ENCODE measurements at places on chromosomes 13 and 19. TPM values are rescaled to one million over a fixed set of nuclear protein-coding genes. Genes with fewer than 3 reads are reported as not detected.

DNA sequence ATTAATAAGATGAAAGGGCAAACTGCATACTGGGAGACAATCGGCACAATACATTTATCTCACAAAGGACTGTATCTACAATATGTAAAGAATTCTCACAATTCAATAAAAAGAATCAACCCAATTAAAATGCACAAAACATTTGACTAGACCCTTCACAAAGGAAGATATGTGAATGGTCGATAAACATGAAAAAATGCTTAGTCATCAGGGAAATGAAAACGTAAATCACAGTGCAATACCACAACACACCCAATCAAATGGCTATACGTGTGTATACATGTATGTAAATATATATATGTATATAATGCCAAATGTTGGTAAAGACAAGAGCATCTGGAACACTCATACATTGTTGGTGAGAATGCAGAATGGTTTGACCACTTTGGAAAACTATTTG lies 21.9 kb upstream of the RFC3 start:
- DNase-seq = no peak

- DNase-seq = no peak
These were observed 3.4 kb upstream of the ASPDH start for GRCh38 chr19:50516964-50517703.

GRCh38 chr19:48443256-48443655 lies 2.5 kb upstream of the GRWD1 start:
- no peak for DNase-seq

DNA sequence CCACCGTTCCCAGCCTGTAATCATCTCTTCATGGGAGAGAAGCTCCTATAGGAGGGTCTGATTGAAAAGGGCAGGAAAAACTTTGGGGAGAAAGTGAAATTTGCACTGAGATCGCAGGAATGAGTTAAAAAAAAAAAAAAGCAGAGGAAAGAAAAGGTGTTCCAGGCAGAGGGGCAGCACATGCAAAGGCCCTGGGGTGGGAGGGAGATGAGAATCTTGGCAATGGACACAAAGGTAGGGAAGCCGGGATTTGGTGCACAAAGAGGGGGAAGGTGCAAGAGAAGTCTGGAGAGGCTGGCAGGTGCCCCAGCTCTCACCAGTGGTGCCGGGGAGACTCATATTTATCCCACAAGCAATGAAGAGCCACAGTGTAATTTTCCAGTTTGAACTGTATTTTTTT lies 16.4 kb upstream of the GPR32 start:
- no peak for DNase-seq

DNA sequence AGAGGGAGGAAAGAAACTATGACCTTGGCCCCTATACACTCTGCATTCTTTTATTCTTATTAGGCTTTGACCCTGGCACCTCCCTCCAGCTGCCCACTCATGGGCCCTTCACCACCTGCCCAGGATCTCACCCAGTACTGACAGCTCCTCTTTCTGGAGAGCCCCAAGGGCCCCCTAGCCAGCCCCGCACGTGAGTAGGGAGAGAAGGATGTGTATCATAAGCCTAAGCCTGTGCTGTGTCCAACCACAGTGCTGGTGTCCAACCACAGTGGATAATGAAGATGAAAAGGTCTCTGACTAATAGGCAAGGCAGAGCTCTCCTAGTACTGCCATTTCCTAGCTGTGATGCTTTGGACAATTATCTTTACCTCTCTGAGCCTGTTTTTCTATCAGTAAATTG lies 4.2 kb downstream of the DMRTC2 start:
- DNase-seq = no peak

DNA sequence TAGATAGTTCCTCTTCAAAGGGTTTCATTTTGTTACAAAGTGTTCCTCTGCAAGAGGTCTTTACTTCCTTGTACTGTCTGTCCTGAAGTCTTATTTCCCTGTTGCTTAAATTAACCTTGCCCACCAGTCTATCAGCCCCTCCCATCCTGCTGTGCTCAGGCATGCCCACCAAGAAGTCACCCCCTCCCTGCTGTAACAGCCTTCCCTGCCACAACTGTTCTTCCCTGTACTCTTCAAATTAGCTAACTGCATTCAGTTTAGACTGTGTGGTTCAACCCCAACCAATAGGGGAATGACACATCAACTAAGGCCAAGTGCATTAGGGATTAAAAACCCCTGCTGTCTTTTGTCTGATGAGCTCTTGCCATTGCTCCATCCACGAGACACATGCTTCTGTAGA lies 34.4 kb upstream of the ZNF562 start:
- no peak for DNase-seq

GRCh38 chr13:35131471-35131870 lies 189.4 kb downstream of the NBEA start:
- no peak for DNase-seq

GRCh38 chr19:30699871-30700280 lies 327.7 kb downstream of the ZNF536 start:
- no peak for DNase-seq

- DNase-seq = no peak
These were observed 13.3 kb upstream of the ISYNA1 start for GRCh38 chr19:18450931-18451836.

DNA sequence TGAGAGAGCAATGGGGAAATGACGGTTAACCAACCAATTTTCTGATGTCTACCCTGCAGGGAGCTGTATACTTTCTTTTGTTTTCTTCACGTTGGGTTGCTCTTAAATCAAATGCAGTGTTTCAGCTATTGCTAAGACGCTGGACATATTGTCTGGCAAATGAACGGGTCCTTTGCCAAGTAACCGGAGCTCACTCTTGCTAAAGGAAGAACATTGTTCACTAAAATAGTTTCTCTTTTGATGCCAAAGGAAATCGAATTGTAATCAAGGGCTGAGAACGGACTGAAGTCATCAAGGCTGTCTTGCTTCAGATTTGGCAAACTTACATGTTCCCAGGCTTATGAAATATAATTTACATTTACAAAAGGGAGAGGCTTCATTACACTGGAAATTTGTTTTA lies 142.3 kb upstream of the ARGLU1 start:
- no peak for DNase-seq

GRCh38 chr13:46866150-46866549 lies 30.7 kb downstream of the HTR2A start:
- DNase-seq = no peak

GRCh38 chr19:38711726-38712153 lies 32.5 kb downstream of the CAPN12 start:
- DNase-seq = no peak

Gene ZNF154
- not detected for polyA plus RNA-seq

Gene FBXO17
- polyA plus RNA-seq = 112 TPM

Gene CCDC70
- polyA plus RNA-seq = not detected

Gene ZNF677
- not detected for polyA plus RNA-seq

Gene ZNF285
- polyA plus RNA-seq = 4.3 TPM

Measured in A549 (cell line).